ENCODE measurements at places on chromosomes 4 and X.

DNA sequence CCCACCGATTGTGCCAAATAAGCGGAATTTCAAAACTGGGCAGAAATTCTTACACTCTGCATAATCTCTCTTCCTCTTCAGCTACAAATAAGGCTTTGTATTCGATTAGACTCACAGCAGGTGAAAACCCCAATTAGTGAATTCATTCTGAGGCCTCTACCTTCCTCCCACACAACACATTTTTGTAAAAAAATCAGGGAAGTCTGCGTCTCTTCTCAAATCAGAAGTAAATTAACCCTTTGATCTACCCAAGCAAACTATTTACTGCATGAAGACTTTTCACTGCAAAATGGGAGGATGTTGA, 200.6 kb upstream of the FTHL17 start:
- no peak for DNase-seq

GRCh38 chrX:112359906-112360305, 277.3 kb upstream of the TRPC5 start:
- DNase-seq = no peak

DNA sequence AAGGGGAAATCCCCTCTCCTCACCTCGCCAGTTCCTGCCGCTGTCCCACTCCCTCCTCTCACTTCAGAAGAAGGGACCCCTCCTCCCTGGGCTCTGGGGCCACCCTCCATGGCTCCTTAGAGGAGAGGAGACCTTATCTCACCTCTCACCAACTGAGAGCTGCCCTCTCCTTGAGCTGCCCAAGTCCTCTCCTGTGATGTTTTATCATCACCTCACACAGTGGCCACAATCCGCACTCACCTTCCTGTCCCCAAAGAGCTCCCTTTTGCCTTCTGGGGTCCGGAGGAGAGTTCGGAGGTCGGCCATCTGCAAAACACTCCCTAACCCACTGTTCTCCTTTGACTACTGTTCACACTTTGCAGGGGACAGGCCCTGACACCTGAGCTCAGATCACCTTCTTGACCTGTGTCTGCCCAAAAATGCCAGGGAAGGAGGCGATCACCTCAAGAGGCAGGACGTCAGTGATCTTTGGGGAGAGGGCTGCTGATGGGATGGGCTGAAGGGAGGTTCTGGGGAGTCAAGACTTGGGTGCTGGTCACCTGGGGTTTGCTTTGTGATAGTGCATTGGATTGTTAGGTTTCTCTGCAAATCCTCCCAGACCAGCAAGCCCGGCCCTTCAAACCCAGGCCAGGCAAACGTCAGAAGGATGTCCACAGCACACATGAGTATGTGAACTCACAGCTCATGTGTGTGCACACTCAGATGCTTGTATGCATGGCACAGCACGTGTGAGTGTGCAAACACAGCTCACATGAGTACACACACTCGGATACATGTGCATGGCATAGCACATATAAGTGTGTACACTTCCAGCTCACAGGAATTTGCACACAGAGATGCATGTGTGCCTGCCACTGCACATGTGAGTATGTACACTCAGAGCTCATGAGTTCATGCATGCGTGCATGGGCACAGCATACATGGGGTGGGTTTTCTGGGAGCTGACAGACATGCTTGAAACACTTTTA, 41.8 kb downstream of the HTRA3 start:
- no peak for DNase-seq

DNA sequence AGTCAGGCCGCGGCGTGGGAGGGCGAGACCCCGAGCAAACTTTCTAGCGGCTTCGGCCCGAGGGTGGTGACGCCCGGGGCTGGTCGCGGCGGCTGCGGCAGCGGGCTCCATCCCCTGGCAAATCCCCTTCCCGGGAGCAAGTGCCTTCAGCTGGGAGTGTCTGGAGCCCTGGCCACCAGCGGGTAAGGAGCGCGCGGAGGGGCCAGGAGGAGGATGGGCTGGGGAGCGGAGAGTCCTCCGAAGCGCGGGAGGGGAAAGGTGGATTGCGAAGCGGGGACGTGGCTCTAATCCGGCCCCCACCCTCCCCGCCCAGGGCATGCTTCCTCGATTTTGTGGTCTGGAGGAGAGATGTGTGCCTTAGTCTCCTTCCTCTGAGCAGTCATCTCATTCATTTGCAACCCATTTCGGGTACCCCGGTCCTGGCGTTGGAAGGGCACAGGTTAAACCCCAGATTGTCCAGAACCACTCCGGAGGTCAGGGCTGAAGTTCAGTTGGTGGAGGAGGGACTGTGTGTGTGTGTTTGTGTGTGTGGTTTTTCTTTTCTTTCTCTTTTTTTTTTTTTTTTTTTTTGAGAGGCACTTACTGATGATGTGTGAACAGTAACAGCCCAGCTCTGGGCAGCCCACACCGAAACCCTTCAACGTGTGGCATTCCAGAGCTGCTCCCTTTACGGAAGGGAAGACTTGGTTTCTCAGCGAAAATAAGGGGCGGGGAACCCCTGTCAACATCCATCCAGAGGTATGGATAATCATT, 516 bp downstream of the SGMS2 start:
- no peak for DNase-seq

- no peak for DNase-seq
Measured at GRCh38 chrX:109372716-109373115, 109.2 kb downstream of the GUCY2F start.

DNA sequence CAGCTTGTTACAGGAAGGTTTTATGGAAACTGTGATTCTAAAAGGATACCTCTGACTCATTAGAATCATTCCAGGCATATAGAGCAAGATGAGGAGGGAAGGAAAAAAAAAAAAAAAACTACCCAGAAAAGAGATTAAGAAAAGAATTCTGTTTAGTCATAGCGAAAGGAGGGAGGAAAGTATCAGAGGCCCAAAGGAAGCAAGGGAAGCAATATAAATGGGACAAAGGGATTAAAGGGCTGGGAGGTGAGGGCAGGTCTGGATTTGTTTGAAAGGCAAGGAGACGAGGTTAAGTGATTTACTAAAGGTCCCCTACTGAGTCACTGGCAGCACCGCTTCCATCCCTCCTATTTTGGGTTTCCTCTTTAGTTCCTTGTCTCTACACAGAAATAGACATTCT, 88.6 kb upstream of the IL1RAPL1 start:
- no peak for DNase-seq

DNA sequence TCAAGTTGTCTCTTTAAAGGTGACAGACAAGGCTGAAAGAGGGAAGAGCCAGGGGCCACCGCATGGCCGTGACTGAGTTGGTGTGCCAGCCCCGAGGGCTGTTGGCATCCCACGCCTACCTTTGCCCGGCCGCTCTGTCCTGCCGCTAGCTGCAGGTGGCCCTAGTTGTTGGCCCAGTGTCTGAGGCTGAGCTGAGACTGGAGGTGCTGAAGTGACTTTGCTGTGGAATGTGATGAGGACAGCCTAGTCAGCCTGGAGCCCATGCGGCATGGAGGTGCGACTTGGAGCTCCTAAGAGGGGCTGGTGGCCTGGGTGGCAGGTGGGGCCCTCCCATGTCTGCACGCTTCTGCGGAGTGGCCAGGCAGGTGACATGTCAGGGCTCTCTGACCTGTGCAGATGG, 6.6 kb downstream of the TADA2B start:
- DNase-seq = no peak

- no peak for DNase-seq
Measured at GRCh38 chr4:52586069-52586468, 73.0 kb downstream of the USP46 start.

DNA sequence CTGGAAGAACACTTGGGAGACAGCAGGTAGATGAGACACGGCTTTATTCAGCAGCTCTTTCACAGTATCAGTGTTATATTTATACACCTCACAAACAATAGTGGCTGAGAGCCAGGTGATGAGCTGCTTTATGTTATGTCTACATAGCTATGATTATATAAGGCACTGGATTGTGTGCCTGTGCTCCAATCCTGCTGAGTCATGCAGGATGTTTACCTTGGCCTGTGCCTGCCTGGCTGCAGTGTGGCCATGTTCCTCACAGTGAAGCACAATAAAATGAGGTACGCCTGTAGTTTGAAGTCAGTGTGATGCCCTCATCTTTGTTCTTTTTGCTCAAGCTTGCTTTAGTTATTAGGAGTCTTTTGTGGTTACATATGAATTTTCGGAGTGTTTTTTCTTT, 31.3 kb downstream of the CXCL13 start:
- no peak for DNase-seq

- no peak for DNase-seq
Measured at GRCh38 chr4:68987007-68987406, 35.4 kb upstream of the UGT2A3 start.

GRCh38 chr4:146236216-146236615, 21.9 kb downstream of the REELD1 start:
- DNase-seq = no peak

DNA sequence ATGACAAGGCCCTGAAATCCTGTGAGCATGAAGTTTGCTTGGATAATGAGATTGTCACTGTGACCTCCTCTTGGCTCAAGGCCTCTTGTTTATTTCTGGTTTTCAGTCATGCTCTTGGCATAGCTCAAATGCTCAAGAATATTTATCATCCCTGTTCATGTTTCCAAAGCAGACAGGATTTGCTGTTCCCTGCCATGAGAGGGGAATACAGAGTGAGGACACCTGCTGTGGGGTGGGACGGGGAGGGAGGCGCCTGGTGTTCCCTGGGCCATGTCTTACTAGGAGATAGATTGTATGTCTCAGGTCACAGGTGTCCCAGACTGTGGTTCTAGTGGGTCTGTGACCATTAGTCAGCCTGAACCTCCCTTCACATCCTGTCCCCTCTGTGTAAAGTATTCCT, 34.9 kb upstream of the SH3RF1 start:
- no peak for DNase-seq
